Camera-type eye (tissue), 1 donor: ENCODE measurements at places on chromosomes 1 and 21. TPM values are rescaled to one million over a fixed set of nuclear protein-coding genes. Genes with fewer than 3 reads are reported as not detected.

The TFAP2E gene
- 5.5 TPM for total RNA-seq

The NOS1AP gene
- 7.9 TPM for total RNA-seq

The KRTAP7-1 gene
- not detected for total RNA-seq

The CASP9 gene
- total RNA-seq = 13.2 TPM

The TEDDM1 gene
- not detected for total RNA-seq

The FTCD gene
- 1.1 TPM for total RNA-seq

The ZSWIM5 gene
- 23.0 TPM for total RNA-seq

The FCGR3A gene
- 2.9 TPM for total RNA-seq

The KRTAP20-2 gene
- not detected for total RNA-seq
